Uterus (tissue), 4 donors: ENCODE measurements at places on chromosomes 5 and 9. TPM values are rescaled to one million over a fixed set of nuclear protein-coding genes. Genes with fewer than 3 reads are reported as not detected.

DNA sequence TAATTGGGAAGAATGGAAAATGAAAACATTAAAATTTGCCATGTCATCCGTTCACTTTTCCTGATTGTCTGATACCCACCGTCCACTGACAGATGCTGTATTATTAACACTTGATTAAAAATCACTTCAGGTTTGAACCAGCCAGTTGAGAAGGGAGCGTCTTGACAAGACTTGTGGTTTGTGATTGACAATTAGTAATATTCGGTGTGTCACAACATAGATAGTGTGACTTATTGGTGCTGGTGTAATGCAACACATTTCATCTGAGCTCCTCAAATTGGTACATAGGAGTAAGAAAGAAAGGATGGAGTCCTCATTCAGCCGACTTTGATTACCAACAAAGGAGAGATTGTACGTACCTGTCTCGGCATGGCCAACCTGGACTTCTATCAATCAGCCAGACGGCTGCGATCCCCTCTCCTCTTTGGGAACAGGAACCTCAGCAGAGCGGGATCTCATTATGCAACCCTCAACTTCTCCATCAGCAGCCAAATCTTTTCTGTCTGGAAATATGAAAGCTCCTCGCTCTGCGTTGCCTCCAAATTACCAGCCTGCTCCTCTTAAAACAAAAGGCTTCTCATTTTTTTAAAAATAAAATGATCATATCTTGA, 211.7 kb upstream of the MVB12B start:
- DNase-seq, result no peak
- no peak overlapping the region for H3K4me3 ChIP-seq
- no peak overlapping the region for H3K27ac ChIP-seq
- H3K27me3 ChIP-seq, result no peaks in the 10 kb centered on the region
- H3K36me3 ChIP-seq, result no peaks in the 10 kb centered on the region

The PCDHA4 gene
- 0.26 TPM for total RNA-seq

DNA sequence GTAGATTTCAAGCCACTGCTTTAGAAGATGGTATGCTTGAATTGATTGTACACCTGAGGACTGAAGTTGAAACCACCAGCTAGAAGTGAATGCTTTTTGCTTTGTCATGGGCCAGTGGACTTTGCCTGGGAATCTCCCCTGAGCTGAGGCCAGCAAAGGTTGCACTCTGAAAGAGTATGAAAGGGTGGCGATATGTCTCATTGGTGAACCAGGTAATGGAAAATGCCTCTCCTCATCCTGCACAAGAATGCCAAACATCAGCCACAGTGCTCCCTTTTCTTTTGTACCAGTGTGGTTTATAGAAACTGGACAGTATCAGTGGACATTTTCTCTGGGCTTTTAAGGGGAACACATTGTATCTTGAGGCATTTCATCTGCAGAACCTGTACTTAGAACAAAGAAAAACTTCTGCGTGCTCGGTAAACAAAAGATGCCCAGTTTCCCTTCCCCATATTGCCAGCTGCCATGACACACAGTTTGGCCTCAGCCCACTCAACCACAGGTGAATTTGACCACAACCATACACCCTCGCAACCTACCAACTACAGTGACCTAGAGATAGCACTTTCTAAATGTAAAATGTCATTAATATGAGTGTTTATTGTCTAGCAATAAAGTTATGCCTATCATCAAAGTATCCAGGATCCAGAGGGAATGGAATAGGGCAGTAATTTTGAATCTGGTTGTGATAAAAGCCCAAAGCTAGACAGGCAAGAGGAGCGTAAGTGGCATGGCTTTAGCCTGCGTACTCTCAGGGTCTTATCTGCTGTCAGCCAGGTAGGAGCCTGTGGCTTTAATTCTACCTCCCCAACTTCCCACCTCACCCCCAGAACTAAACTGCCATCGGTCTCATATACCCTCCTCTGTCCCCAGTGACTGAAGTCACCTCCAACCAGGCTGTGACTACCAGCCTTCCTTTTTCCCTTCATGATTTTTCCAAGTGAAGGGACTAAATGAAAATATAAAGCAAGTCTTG, 79.5 kb upstream of the LHFPL2 start:
- no peaks in the 10 kb centered on the region for H3K36me3 ChIP-seq
- no peaks in the 10 kb centered on the region for H3K4me1 ChIP-seq
- no peak overlapping the region for H3K27ac ChIP-seq
- no peaks in the 10 kb centered on the region for H3K27me3 ChIP-seq
- no peak for DNase-seq
- no peak overlapping the region for H3K4me3 ChIP-seq

DNA sequence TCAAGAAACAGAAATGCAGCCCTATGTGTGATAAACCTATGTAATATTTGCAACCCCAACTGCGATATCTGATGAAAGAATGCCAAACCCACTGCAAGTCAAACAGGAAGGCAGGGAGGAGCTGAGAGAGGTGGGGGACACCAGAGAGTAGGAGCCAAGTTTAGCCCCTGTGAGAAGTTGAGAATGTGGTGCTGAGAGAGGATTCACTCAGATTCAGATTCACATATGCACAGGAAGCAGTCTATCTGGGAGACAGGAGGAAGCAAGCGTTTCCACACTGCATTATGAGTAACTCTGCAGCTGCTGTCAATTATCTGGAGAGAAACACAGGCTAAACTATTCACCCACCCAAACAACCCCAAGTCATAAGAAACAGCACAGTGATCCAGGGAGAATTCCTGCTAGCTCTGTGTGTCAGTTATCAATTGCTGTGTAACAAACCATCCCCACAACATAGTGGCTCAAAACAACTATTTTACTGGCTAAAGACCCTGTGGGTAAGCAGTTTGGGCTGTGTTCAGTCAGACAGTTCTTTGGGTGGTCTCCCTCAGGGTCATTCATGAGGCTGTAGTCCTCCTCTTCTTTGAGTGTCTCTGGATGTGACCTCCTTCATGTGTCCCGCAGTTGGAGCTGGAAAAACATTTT, 161.9 kb upstream of the RAI14 start:
- H3K36me3 ChIP-seq, result no peaks in the 10 kb centered on the region
- H3K27ac ChIP-seq, result peak overlapping the region; percentile 83
- H3K4me3 ChIP-seq, result no peak overlapping the region
- no peaks in the 10 kb centered on the region for H3K27me3 ChIP-seq
- peaks cover 9% of the 10 kb centered on the region for H3K4me1 ChIP-seq

GRCh38 chr9:93233033-93233432, 49.1 kb downstream of the WNK2 start:
- no peaks in the 10 kb centered on the region for H3K27me3 ChIP-seq
- no peak overlapping the region for H3K27ac ChIP-seq
- no peak for DNase-seq
- H3K4me3 ChIP-seq, result no peak overlapping the region
- H3K4me1 ChIP-seq, result no peaks in the 10 kb centered on the region

The HK3 gene
- 1.5 TPM for total RNA-seq

- H3K27me3 ChIP-seq, result no peaks in the 10 kb centered on the region
- no peak overlapping the region for H3K27ac ChIP-seq
- no peaks in the 10 kb centered on the region for H3K36me3 ChIP-seq
- no peak overlapping the region for H3K4me3 ChIP-seq
Observed at GRCh38 chr5:111562561-111562960, 50.2 kb upstream of the STARD4 start.

- no peaks in the 10 kb centered on the region for H3K4me1 ChIP-seq
- no peak overlapping the region for H3K27ac ChIP-seq
- no peak overlapping the region for H3K4me3 ChIP-seq
- no peak for DNase-seq
Observed at GRCh38 chr5:52466113-52466512, 321.6 kb upstream of the ITGA1 start.

DNA sequence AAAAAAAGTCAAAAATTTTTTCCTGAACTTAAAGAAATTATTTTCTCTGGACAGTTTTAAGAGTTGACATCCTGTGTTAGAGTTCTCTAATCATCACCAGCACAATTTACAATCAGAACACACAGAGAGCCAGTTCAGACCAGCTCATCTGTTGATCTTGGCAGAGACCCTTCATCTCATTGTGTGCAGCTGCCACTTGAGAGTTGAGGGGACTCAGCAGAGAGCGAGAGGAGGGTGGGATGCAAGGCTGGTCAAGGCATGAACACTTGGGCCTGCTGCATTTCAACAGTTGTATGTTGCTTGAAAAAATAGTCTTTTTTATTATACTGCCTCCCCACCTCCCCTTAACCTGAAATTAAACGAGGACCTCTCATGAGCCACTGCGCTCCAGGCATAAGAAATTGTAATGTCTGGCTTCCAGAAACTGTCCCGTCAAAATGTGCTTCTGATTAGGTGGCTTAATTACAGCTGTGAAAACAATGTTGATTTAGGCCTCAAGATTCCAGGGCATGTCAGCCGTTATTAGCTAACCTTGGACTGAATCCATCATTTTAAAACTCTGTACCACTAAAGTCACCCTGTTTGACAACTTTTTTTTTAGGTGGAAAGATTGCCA, 383.6 kb downstream of the CCDC171 start:
- H3K36me3 ChIP-seq, result no peaks in the 10 kb centered on the region
- H3K27me3 ChIP-seq, result no peaks in the 10 kb centered on the region
- H3K4me3 ChIP-seq, result no peak overlapping the region
- H3K27ac ChIP-seq, result peak overlapping the region; percentile 45
- peak; percentile 16 for DNase-seq

DNA sequence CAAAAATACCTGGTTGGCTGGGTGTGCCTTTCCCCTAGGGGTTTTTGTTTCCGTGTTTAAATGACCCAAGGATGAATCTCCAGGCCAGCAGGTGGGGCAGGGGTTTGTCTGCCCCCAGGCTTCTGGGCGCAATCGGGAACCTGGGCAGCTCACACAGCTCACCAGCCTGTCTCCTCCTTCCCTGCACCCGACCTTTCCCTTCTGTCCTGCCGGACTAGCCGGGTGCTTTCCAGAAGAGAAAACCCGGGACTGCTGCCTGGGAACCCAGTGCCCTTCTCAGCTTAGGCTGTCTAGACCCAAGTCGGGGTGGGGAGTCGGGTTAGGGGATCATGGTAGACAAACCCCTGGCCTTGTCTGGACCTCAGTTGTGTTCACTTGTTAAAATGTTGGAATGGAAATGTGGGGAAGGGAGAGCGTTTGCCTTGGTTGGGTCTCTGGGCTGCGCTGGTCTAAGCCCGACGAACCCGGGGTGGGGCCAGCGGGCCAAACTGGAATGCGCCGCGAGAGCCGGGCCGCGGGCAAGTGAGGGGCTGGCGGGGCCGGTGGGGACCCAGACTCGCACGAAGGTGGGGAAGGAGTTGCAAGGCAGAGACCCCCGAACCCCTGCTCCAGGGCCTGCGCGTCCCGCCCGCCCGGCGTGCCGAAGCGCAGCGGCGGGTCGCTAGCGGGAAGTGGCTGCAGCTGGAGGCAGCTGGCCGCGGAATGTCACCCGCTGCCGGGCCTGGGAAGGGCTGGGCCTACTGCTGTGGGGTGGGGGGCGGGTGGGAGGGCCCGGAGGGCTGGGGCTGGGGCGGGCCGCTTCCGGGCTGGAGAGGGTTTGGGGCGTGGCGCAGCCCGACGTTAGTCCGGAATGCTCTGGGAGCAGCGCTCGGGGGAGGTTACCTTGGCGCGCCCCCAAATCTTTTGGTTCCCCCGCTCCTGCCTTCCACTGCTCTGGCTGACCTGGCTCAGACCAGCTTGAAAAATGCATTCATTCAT, 84.6 kb downstream of the DAB2IP start:
- no peaks in the 10 kb centered on the region for H3K27me3 ChIP-seq
- H3K4me3 ChIP-seq, result peak overlapping the region; percentile 51
- peaks cover 16% of the 10 kb centered on the region for H3K4me1 ChIP-seq
- H3K27ac ChIP-seq, result peak overlapping the region; percentile 85

- no peaks in the 10 kb centered on the region for H3K27me3 ChIP-seq
- no peaks in the 10 kb centered on the region for H3K36me3 ChIP-seq
- no peak for DNase-seq
- no peaks in the 10 kb centered on the region for H3K4me1 ChIP-seq
- no peak overlapping the region for H3K4me3 ChIP-seq
Observed at GRCh38 chr5:59850766-59851165, 42.8 kb downstream of the PDE4D start.

- H3K27ac ChIP-seq, result no peak overlapping the region
- no peak overlapping the region for H3K4me3 ChIP-seq
- DNase-seq, result no peak
- no peaks in the 10 kb centered on the region for H3K36me3 ChIP-seq
- no peaks in the 10 kb centered on the region for H3K27me3 ChIP-seq
Observed at GRCh38 chr5:179387151-179388110, 42.2 kb upstream of the ADAMTS2 start.

DNA sequence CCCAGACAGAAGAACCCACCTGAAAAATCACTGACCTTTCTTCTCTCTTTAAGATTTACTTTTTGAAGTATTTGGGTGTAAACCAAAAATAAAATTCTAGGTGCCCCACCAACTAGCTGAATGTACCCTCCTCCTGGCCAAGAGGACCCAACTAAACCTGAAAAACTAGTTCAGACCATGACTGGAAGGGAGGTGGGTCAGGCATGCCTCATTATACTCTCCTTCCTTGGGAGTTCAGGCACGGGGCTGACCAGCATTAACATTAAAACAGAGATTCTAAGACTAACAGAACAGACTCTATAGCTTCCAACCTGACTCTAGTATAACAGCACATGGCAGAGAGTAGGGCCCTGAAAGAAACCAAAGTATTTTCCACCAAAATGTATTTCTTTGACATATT, 61.4 kb downstream of the CERT1 start:
- no peak overlapping the region for H3K27ac ChIP-seq
- H3K27me3 ChIP-seq, result no peaks in the 10 kb centered on the region
- no peak for DNase-seq
- no peak overlapping the region for H3K4me3 ChIP-seq
- H3K4me1 ChIP-seq, result peaks cover 3% of the 10 kb centered on the region
- no peaks in the 10 kb centered on the region for H3K36me3 ChIP-seq

- no peak overlapping the region for H3K27ac ChIP-seq
- H3K4me3 ChIP-seq, result no peak overlapping the region
- peaks cover 12% of the 10 kb centered on the region for H3K4me1 ChIP-seq
- no peaks in the 10 kb centered on the region for H3K36me3 ChIP-seq
Observed at GRCh38 chr9:137312852-137313325, 10.8 kb upstream of the NRARP start.

DNA sequence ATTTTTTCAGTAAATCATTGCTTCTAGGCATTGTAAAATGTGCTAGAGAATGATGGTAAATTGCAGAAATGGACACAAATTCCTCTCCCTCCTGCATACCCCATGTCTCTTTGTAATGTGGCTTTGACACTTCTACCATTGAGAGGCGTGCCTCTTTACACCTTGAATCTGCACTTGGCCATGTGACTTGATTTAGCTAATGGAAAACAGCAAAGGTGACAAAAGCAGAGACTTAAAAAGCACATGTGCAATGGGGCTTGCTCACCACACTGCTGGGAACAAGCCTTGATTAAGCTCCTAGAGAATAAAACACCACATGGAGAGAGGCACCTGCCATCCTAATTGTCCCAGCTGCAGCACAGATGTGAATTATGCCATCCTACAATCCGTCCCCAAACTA, 69.9 kb upstream of the NAA35 start:
- H3K27me3 ChIP-seq, result no peaks in the 10 kb centered on the region
- H3K36me3 ChIP-seq, result no peaks in the 10 kb centered on the region
- no peak overlapping the region for H3K4me3 ChIP-seq
- DNase-seq, result no peak
